ENCODE measurements at places on chromosomes 12 and 14.

DNA sequence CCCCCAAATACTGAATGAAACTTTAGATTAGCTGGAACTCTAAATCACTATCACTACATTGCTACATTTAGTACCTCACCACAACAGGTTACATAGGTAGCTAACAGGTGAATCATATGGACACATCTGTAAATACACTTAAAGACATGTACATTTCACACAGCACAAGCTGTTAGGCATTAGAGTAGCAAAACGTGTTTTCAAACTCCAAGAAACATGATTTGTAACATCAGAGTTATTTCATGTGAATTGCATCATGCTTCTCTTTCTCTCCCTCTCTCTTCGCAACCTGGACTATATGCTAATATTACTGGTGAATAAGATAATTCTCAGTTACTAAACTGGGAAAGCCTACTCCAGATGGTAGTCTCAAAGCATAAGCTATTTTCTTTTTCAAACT is 4.3 kb downstream of the SEL1L start:
- no peak for DNase-seq

- DNase-seq, result no peak
Observed at GRCh38 chr14:90517076-90517841, 120.4 kb downstream of the CALM1 start.

DNA sequence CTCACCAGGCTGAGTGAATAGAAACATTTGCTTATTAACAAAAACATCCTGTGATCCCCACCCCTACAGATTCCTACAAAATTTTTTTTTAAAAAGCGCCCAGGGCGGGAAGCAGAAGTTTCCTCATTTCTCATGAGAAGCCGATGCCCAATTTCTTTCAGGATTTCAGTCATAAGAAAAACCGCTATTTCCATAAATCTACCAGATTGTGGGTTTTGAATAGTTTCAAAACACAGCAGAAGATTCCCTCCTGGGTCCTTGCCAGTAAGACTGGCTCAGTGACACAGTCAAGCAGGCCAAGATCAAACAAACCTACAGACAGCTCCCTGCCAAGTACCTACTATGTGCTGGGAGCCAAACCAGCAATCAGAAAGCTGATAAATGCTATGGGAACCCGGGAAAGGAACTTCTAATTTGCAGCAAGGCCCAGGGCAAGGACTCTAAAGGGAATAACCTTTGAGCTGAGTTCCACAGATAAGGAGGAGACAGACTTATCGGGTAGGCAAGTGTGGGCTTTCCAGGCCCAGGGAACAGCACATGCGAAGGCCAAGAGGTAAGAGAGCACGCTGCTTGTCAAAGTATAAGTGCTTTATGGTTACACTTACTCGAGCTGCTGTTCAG is 68.7 kb downstream of the CCDC88C start:
- DNase-seq, result no peak

GRCh38 chr12:10771132-10771733 is 31.2 kb downstream of the TAS2R7 start:
- peak; percentile 32 for DNase-seq

GRCh38 chr12:84276215-84276614 is 636.4 kb downstream of the SLC6A15 start:
- DNase-seq, result no peak

- DNase-seq, result no peak
Observed at GRCh38 chr12:90712671-90713070, 242.3 kb downstream of the CCER1 start.

GRCh38 chr12:3523728-3524127 is 32.7 kb downstream of the PRMT8 start:
- no peak for DNase-seq

DNA sequence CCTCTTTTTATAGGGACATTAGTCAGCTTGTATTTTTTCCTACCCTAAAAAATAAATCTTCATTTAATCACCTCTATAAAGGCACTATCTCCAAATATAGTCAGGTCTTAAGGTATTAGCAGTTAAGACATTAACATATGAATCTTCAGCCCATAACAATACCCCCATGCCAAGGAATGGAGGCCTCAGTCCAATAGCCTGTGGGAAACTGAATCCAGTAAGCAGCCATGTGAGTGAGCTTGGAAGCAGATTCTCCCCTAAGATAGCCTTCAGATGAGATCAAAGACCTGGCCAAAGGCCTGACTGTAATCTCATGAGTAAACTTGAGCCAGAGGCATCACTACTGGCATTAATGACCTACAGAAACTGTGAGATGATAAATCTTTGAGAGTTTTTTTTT is 232.1 kb upstream of the SYT10 start:
- no peak for DNase-seq

- no peak for DNase-seq
Observed at GRCh38 chr12:90512518-90512917, 442.5 kb downstream of the CCER1 start.

DNA sequence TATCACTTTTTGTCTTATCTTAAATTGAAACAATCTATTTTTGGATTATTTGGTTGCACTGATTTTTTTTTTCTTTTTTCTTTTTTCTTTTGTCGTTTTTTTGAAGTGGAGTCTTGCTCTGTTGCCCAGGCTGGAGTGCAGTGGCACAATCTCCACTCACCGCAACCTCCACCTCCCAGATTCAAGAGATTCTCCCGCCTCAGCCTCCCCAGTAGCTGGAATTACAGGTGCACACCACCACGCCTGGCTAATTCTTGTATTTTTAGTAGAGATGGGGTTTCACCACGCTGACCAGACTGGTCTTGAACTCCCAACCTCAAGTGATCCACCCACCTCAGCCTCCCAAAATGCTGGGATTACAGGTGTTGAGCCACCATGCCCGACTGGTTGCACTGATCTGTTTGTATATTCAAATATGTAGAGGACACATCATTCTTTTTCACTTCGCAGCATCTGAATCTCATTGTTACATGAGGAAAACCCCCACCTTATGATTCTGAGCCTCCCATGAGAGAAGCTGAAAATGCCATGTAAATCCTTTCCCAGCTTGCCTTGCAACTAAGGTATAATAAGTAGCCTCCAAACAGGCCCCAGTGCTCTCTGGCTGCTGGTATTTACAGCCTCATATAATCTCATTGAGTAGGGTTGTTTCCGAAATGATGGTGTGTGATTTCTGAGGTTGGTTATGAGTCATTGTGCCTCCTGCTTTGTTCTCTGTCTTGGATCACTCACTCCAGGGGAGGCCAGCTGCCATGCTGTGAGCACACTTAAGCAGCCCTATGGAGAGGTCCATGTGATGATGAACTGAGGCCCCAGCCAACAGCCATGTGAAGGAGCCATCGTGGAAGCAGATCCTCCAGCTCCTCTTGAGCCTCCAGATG is 5.2 kb upstream of the HSP90B1 start:
- DNase-seq, result no peak

GRCh38 chr12:13026286-13026685 is 17.9 kb upstream of the FAM234B start:
- DNase-seq, result peak; percentile 62

Measured in hindlimb muscle (tissue), 1 donor.